ENCODE measurements at places on chromosomes 11 and 22.

DNA sequence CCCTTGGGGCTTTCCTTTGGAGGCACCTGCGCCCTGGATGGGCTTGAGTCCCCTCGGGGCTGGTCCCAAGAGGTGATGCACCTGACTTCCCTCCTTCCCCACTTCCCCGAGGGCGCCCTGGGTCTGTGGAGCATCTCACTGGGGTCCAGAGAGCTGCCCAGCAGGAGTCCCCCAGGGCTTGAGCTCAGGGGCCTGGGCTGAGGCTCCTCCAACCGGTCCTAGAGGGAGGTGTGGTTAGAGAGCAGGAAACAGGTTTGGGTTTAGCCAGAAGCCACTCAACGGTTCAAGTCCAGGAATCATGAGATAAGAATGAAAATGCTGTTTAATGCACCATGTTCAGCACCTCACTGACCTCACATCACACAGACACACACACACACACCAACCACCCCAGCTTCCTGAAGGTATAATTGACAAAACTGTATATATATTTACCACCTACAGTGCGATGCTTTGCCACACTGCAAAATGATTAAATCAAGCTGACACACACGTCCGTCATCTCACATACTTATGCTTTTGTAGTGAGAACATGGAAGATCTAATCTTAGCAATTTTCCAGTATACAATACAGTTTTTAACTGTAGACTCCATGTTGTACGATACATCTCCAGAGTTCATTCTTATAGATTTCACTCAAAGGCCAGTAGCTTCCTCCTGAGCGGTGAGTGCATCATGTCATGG, 628 bp upstream of the IGLL1 start:
- DNase-seq: no peak

DNA sequence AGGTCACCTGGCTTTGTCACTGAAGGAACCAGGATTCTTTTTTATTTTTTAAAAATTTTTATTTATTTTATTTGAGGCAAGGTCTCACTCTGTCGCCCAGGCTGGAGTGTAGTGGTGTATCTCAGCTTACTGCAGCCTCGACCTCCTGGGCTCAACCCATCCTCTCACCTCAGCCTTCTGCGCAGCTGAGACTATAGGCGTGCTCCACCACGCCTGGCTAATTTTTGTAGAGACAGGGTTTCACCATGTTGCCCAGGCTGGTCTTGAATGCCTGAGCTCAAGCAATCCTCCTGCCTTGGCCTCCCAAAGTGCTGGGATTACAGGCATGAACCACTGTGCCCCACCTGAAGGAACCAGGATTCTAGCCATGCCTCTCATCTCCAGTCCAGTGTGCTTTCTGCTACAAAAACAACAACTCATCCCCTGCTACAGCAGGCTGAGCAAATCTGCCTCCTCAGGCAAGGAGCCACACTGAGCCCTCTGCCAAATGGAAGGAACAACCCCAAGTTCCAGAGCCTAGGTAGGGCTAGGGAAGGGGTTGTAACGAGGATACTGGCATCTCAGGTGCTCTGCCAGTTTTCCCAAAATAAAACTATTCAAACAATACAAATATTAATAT, 2.6 kb upstream of the PEX26 start:
- no peak for DNase-seq

DNA sequence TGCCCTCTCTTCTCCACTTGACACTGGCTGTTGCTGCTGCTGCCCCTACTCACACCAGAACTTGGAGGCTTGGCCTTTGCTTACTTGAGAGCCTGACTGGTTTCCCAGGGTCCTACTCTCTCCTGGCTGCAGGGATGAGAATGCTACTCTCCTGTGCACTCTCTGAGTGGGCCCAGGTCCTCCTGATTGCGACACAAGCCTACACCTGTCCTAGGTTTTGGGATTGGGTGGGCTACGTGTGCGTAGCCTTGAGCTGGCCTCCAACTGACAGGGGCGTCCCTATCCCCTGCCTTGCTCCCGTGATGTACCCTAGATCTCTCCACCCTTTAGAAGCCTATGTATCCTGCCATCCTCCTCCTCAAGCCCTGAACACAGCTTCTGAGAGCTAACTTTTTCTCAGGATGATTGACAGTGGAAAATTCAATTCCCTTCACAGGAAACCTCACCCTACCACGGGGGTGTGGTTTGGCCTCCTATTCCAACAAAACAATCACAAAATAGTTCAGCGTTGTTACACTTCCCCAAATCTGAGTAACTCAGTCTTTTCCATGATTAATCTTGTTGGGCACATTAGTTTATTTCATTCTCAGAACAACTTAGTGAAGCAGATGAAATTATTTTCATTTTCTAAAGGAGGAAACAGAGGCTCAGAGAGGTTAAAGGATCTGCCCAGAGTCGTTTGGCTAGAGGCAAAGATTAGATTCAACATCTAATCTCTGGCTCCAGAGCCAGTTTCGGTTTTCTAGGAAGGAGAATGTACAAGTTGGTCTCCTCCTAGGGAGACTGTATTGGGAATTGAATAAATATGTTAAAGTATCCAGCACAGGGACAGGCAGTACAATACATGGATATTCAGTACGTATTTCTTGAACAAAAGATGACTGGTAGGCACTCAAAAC, 17.6 kb upstream of the AMOTL1 start:
- no peak for DNase-seq

DNA sequence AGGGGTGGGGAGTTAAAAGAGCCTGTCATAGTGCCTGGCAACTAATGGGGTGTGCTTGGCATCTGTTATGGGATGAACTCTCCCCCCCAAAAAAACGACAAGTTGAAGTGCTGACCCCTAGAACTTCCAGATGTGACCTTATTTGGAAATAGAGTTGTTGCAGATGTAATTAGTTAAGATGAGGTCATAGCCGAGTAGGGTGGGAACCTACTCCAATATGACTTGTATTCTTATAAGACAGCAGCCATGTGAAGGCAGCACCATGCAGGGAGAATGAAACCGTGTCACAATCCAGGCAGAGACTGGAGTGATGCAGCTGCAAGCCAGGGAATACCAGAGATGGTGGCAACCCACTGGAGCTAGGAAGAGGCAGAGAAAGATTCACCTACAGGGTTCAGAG, 394.5 kb downstream of the TENM4 start:
- no peak for DNase-seq

GRCh38 chr22:38967451-38968450, 10.3 kb downstream of the APOBEC3A start:
- DNase-seq: no peak

DNA sequence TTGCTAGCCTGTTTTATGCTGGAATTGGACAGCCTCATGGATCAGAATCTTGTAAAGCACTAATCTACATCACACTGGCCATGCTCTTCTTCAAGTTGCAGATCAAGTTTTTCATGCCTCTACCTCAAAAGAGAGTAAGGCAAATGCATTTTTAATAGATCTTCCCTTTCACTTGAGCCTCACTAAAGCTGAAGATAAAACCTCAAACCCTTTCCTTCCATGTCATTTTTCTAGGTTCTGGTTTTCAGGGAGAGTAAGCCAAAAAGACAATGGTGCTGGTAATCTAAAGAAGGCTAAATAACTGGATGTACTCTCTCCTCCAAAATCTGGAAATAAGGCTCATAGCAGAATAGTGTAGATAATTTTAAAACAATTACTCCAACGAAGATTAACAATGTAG, 28.3 kb downstream of the POU2AF1 start:
- DNase-seq: no peak

- no peak for DNase-seq
Observed at GRCh38 chr11:73414977-73415651, 38.9 kb downstream of the RELT start.

- no peak for DNase-seq
Observed at GRCh38 chr11:47631473-47631872, 10.9 kb downstream of the MTCH2 start.

- DNase-seq: no peak
Observed at GRCh38 chr11:80702264-80702663, 1261.4 kb upstream of the TENM4 start.

GRCh38 chr11:97414801-97415200, 1025.0 kb downstream of the JRKL start:
- DNase-seq: no peak
